Endodermal cell (in vitro differentiated cells): ENCODE measurements at places on chromosomes 6 and 20. TPM values are rescaled to one million over a fixed set of nuclear protein-coding genes. Genes with fewer than 3 reads are reported as not detected.
A peak's percentile ranks its signal among the peaks of the same experiment; 100 is the strongest.

DNA sequence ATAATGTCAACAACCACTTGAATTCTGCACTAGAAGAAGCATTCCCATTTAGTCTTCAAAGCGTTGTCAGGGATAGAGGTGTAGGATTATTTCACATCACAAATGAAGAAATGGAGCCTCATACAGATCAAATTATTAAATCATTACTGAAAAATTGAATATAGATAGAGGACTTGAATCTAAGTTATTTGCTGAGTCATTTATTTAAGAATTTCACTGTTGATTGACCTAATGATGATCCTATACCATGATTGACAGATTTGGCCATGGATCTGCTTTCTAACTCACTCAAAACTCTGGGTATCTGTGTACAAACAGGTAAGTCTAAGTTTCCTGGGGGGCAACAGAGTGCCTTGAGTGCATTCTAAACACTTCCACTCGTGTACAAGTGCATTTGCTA is 215.9 kb downstream of the BTBD3 start:
- no peaks in the 10 kb centered on the region for H3K36me3 ChIP-seq
- no peaks in the 10 kb centered on the region for H3K4me1 ChIP-seq
- no peak for DNase-seq
- H3K4me3 ChIP-seq = no peak overlapping the region
- H3K27ac ChIP-seq = no peak overlapping the region

DNA sequence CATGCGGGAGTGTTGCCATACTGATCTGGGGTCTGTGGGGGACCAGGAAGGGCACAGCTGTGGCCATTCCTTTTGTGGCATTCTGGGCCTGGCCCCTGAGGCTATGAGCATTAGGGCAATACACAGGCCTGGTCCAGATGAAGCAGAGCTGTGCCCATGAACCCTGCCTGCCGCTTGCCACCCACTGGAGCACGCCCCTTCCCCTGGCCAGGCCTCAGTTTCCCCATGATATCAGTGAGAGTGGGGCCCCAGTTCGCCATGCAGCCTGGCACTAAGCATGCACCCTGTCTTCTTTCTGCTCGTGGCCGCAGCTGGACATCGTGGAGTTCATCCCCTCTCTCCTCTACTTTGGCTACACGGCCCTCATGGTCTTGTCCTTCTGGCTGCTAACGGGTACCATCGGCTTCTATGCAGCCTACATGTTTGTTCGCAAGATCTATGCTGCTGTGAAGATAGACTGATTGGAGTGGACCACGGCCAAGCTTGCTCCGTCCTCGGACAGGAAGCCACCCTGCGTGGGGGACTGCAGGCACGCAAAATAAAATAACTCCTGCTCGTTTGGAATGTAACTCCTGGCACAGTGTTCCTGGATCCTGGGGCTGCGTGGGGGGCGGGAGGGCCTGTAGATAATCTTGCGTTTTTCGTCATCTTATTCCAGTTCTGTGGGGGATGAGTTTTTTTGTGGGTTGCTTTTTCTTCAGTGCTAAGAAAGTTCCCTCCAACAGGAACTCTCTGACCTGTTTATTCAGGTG is 42.4 kb downstream of the PLAGL2 start:
- peaks cover 41% of the 10 kb centered on the region for H3K36me3 ChIP-seq
- H3K4me1 ChIP-seq = no peaks in the 10 kb centered on the region
- H3K27me3 ChIP-seq = no peaks in the 10 kb centered on the region
- H3K4me3 ChIP-seq = no peak overlapping the region
- DNase-seq = peak; percentile 26

DNA sequence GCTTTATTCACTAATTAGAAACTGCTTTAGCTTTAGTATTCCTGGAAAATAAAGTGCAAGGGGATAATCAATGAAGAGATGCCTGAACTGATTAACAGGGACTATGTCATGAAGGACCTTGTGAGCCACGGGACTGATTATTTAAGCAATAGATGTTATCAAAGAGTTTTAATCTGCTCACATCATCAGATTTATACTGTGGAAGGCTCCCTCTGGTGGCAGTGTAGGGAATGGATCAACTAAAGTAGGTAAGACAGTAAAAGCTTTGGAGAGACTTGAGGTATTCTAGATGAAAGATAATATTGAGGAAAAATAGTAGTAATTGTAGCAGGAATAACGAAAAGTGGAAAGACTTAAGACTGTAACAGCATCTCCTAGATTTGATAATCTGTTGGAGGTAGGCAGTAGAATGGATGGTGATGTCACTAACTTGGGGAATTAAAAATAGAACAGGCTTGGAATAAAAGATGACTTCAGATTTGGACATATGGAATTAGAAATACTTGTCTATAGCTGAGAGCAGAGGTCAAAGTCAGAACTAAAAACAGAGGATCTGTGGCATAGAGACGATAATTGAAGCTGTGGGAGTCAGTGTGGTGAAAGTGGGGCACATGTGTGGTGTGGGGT is 80.3 kb upstream of the HTR1E start:
- no peak overlapping the region for H3K4me3 ChIP-seq
- no peak overlapping the region for H3K27ac ChIP-seq

- H3K27me3 ChIP-seq = no peaks in the 10 kb centered on the region
- DNase-seq = no peak
- H3K4me1 ChIP-seq = no peaks in the 10 kb centered on the region
- H3K27ac ChIP-seq = no peak overlapping the region
Measured at GRCh38 chr20:62665153-62665754, 23.0 kb downstream of the SLCO4A1 start.

The OR2B6 gene
- total RNA-seq = not detected in 2 replicates

The BMP7 gene
- 43.1 and 49.6 TPM in 2 replicates for total RNA-seq

GRCh38 chr6:122400462-122401089 is 1.1 kb downstream of the HSF2 start:
- H3K27ac ChIP-seq = no peak overlapping the region
- no peaks in the 10 kb centered on the region for H3K4me1 ChIP-seq
- no peak for DNase-seq
- peaks cover 27% of the 10 kb centered on the region for H3K27me3 ChIP-seq
- peak overlapping the region; percentile 91 for H3K4me3 ChIP-seq

The BLOC1S5 gene
- 10.1 to 25.6 TPM (median 17.6 TPM) in 3 replicates for total RNA-seq

DNA sequence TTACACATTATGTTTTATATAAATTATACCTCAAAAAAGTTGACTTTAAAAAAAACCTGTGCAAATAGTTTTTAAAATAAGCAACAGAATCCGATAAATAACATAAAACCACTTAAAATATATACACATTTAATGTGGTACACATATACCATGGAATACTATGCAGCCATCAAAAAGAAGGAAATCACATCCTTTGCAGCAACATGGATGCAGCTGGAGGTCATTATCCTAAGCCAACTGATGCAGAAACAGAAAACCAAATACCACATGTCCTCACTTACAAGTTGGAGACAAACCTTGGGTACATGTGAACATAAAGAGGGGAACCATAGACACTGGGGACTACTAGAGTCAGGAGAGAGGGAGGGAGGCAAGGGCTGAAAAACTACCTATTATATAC is 4.0 kb upstream of the DEFB121 start:
- no peak for DNase-seq
- H3K4me3 ChIP-seq = no peak overlapping the region
- no peaks in the 10 kb centered on the region for H3K36me3 ChIP-seq
- H3K27ac ChIP-seq = no peak overlapping the region
- no peaks in the 10 kb centered on the region for H3K4me1 ChIP-seq
- no peaks in the 10 kb centered on the region for H3K27me3 ChIP-seq

DNA sequence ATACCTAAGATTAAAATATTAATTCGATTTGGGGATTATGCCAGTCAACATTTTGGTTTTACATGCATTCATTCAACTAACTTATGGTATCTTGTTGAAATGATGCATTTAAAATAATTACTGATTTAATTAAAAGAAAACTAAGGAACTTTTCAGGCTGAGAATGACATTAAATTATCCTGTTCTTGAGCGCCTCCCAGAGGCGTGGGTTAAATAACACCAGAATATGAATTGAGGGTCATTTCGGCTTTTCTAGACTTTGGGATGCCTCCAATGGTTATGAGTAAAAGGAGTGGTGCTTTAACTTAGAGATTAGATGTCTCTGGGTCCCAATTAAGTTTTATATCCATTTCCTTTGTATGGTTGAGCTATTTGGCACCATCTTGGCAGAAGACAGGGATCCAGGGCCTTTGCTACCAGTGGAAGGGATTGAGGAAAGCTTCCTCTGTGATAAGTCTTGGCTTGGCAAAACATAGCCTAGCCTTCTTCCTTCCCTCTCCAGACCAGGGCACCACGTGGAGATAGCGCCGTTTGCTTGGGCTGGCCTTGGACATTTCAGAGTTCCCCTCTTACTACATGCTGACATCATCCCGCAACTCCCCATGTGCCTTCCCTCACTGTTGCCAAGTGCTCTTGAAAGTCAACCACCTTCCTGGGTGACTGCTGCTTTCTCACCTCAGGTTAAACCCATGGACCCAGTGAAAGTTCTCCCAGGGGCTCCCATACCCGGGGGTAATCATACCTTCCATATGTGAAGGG is 28.7 kb downstream of the GNAS start:
- H3K36me3 ChIP-seq = no peaks in the 10 kb centered on the region
- peaks cover 5% of the 10 kb centered on the region for H3K4me1 ChIP-seq
- no peak overlapping the region for H3K27ac ChIP-seq
- DNase-seq = no peak

The SLPI gene
- total RNA-seq = not detected in 3 replicates

DNA sequence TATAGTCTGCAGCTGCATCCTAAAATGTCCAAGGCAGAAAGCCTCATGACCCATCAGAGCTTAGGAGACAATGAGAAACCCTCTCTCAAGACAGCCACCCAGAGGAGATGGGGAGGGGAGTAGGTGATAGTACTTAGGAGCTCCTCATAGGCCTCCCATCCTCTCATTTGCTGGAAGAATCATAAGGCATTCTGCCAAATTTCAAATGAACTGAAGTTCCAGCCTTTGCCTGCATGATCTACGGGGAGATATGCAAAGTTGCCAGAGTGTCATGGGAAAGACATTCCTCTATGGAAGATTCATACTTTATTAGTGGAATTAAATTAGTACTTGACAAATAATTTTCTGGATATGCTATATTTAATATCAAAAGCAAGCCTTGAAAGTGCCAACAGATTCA is 194.1 kb upstream of the GJE1 start:
- H3K4me1 ChIP-seq = no peaks in the 10 kb centered on the region
- DNase-seq = no peak
- no peak overlapping the region for H3K4me3 ChIP-seq
- H3K27ac ChIP-seq = no peak overlapping the region

DNA sequence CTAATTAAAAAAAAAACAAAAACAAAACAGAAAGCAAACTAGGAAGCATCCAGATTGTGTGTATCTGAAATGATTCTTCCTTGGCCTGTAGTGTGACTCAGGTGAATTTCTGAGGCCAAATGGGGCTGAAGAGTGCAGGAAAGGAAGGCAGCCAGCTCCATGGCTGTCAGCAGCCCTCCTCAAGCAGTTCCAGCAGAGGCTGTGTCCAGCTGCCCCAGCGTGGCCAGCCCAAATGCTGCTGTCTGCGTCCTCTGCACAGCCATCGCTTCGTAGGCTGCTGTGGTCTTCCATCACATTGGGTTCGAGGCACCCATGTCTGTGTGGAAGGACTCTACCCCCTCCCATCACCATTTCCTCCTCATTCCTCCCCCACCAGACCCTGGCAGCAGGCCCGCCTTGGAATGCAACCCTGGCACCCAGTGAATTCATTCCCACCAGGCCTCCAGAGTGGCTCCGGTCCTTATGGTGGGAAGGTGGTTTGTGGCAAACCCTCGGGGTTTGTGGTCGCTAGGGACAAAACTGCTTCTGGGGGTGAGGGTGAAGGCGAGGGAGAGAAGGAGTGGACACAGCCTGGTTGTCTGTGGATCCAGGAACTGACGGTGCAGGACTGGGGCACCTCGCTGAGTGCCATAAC is 81.5 kb downstream of the MYLK4 start:
- H3K36me3 ChIP-seq = no peaks in the 10 kb centered on the region
- H3K27me3 ChIP-seq = no peaks in the 10 kb centered on the region
- no peak for DNase-seq
- H3K27ac ChIP-seq = no peak overlapping the region
- H3K4me1 ChIP-seq = no peaks in the 10 kb centered on the region

The PRICKLE4 gene
- 2.6 TPM in 1 of 2 replicates, not detected in the other for total RNA-seq

DNA sequence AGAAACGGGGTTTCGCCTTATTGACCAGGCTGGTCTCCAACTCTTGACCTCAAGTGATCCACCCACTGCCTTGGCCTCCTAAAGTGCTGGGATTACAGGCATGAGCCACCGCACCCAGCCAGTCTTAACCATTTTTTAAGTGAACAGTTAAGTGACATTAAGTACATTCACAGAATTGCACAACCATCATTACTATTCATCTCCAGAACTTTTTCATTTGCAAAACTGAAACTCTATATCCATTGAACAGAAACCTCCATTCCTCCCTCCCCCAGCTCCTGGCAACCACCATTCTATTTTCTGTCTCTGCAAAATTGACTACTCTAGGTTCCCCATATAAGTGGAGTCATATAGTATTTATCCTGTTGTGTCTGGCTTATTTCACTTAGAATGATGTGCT is 59.7 kb downstream of the PLCB4 start:
- H3K27ac ChIP-seq = no peak overlapping the region
- H3K4me3 ChIP-seq = no peak overlapping the region
- DNase-seq = no peak
- peaks cover 3% of the 10 kb centered on the region for H3K4me1 ChIP-seq

DNA sequence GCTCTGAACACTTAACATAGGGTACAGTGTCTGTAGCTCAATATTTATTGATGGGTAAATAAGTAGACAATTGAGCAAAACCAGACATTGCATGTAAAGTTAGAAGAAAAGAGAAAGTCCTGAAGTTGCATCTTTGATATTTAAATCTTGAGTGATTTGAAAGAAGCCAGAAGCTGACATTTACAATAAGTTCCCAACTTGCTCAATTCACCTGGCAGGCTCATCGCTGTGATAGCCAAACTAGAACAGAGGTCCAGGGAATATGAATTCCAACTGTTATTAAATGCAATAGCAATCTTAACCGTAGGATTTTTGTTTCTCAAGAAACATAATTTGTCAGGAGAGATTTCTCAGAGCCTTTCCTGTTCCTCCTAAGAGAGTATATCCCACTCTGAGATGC is 65.9 kb upstream of the EDN1 start:
- no peak for DNase-seq
- H3K27ac ChIP-seq = no peak overlapping the region
- H3K27me3 ChIP-seq = no peaks in the 10 kb centered on the region

The MOCS1 gene
- 11.1 and 11.3 TPM in 2 replicates for total RNA-seq

DNA sequence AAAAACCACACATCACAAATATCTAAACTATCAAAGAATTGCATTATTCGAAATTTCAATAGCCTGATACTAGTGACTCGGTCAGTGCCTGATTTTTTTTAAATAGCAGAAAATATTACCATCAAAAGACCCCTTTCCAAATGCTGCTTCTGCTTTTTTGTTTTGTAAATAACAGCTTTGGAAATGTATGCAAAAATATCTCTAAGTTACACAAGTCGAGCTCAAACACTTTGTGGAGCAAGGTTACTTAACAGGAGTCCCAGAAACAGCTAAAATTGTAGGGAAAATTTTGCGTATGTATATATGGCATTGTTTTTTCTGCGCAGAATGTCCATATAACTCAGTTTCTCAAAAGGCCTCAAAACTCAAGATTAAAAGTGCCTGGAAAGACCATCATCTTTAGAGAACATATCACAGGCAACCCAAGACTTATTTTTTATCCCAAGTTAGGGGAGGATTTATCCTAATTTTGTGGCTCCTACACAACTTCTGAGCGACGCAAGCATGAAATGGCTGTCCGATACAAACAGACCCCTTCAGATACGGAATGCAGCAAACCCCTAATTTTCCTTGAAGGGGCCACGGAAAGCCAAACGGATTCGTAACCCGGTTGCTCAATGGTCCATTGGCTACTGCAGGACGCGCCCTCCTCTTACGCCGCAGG is 1.3 kb downstream of the CEP85L start:
- H3K27me3 ChIP-seq = peaks cover 13% of the 10 kb centered on the region
- H3K36me3 ChIP-seq = no peaks in the 10 kb centered on the region
- H3K27ac ChIP-seq = peak overlapping the region; percentile 93
- H3K4me3 ChIP-seq = peak overlapping the region; percentile 84
- DNase-seq = no peak
